NCI-H774 (cell line): ENCODE measurements at places on chromosomes 4 and X.

GRCh38 chr4:4329496-4329895 is 39.4 kb downstream of the ZBTB49 start:
- DNase-seq: no peak

- DNase-seq: no peak
Measured at GRCh38 chrX:107360788-107361360, 88.6 kb upstream of the FRMPD3 start.

- peak; percentile 23 for DNase-seq
Measured at GRCh38 chr4:53781629-53782457, 190.6 kb upstream of the LNX1 start.

DNA sequence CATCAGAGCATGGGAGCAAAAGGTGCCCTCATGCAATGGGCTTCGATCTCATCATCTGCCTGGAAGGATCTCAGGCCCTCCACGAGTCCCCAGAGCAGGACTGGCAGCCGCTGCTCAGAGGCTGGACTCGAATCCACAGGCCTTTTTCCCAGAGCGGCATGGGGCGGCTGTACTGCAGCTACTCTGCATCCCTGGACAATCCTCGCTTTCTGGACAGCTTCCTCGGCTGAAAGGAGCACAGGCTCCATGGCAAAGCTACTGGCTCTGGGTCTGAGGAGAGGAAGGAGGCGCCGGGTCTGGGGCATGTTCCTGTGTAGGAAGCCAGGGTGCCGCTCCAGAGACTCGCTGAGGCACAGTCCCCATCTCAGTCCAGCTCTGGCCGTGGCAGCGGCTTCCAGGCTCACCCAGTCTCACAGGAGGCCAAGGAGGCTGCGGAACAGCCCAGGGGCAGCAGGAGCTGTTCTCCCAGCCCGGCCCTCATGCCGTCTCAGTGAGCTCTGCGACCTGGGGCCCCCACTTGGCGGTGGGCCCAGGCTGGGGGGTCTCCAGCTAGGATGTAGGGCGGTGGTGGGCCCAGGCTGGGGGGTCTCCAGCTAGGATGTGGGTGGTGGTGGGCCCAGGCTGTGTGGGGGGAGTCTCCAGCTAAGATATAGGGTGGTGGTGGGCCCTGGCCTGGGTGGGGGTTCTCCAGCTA is 2.7 kb upstream of the SPON2 start:
- DNase-seq: no peak

DNA sequence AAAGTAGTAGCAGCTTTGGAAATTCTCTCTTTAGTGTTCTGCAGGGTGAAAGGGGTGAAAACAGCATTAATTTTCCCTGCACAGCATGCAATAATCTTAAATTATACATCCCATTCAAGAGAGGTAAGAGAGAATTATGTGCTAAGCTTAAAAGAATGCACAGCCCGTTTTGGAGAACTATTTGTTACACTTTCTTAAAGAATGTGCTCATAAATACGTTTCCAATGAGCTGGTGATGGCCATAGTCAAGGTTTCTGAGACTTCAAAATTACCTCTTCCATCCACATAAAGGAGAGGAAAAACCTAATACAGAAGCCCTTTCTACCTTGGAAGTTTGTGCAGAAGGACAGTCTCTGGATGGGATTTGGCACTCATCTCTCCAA is 766.7 kb upstream of the TENM3 start:
- DNase-seq: no peak

GRCh38 chr4:75673027-75673958 is at the start of gene G3BP2:
Gene G3BP2 (minus strand): TSS chr4:75673411. CDS start chr4:75662025, 11,386 bp downstream.
- DNase-seq: peak; percentile 98

GRCh38 chr4:168870004-168870403 is 140.1 kb downstream of the CBR4 start:
- DNase-seq: no peak

DNA sequence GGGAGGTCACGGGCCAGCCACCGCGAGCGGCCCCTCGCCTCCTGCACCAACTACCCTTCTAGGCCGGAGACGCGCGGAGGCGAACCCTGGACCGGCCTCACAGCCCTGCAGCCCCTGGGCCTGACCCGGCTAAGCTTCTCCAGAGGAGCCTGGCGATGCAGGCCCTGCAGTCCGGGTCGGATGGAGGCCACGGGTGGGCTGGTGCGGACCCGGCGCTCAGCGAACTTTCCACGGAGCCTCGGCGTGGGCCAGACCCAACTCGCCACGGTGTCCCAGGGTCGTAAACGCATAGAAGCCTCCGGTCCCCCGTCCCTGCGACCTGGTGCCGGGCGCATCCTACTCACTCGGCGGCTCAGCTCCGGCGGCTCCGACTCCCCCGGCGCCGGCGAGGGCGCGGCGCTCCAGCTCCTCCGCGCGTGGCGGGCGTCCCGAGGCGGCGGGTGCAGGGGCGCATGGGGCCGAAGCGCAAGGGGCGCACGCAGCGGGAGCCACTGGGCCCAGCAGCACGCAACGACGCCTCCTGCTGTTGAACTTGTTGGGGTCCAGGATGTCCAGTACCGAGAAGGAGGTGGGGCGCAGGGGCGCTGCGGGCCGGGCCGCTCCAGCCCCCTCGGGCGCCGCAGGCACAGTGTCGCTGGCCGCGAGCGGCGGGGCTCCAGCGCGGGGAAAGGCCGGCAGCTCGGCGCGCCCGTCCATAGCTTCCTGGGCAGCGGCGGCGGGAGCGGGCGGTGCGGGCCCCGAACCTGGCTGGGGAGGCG is 427 bp downstream of the NKX1-1 start:
- no peak for DNase-seq

DNA sequence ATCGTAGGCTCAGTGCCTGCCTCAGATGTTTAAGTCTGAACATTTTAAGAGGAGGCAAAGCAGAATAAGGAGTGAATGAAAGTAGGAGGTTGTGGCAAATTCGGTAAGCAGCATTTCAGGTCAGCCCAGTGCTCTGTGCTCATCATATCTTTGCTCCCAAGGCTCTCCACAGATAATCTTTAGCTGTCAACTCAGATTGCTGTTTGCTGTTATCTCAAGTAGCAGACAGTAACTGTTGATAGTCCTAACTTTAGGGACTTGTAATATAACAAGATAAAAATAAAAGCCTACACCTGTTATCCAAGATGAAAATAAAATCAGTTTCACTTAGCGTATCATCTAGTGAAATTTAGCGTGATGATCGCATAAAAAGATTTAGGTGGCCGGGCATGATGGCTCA is 18.6 kb upstream of the CLTRN start:
- no peak for DNase-seq

GRCh38 chr4:105894660-105895582 is at the start of gene NPNT:
Gene NPNT (plus strand): TSS chr4:105895471. CDS start chr4:105895653, 182 bp downstream.
- DNase-seq: peak; percentile 52

GRCh38 chrX:131907488-131908314 is 115.4 kb upstream of the STK26 start:
- peak; percentile 70 for DNase-seq

DNA sequence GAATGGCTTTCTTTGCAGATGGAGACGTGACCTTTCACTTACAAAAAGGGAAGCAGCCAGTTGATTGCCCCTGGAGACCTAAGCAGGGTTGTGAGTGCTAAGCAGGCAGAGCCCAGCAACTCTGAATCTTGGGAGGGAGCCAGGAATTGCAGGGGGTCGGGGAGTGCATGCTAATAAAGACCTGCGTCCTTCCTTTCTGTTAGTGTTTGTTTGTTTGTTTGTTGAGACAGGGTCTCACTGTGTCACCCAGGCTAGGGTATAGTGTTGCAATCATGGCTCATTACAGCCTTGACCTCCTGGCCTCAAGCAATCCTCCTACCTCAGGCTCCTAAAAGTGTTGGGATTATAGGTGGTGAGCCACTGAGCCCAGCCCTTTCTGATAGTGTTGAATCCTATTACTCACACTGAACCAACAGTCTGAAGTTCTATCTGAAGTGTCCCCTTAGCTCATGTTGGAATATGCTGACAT is 137.4 kb downstream of the CEP135 start:
- no peak for DNase-seq

- DNase-seq: no peak
Measured at GRCh38 chrX:51837921-51838320, 55.5 kb upstream of the MAGED1 start.

- DNase-seq: no peak
Measured at GRCh38 chrX:72621625-72622485, 49.2 kb upstream of the HDAC8 start.

DNA sequence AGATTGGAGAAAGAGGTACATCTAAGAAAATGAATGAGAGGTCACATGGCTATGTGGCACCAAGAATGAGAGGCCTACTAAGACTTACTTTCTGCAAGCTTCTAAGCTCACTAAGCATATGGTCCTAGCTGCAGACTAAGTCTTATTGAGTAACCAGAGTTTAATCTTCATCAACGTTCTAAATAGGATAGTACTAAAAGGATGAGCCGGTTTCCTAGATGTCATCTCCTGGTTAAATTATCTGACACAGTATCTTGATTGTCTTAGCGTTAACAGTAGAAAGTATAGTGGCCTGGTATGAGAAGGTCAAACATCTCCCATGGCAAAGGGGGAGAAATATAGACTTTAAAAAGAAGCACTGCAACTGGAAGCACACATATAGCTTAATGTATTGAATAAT is 448.1 kb downstream of the PDGFC start:
- DNase-seq: no peak

GRCh38 chr4:184792950-184793555 is 32.7 kb downstream of the ACSL1 start:
- no peak for DNase-seq

- no peak for DNase-seq
Measured at GRCh38 chrX:74231625-74232024, 72.4 kb upstream of the ZCCHC13 start.

- DNase-seq: no peak
Measured at GRCh38 chrX:88284844-88285243, 462.2 kb upstream of the CPXCR1 start.

GRCh38 chrX:16138108-16138427 is 14.7 kb downstream of the GRPR start:
- DNase-seq: no peak

GRCh38 chr4:142316025-142316424 is 530.1 kb downstream of the INPP4B start:
- no peak for DNase-seq

DNA sequence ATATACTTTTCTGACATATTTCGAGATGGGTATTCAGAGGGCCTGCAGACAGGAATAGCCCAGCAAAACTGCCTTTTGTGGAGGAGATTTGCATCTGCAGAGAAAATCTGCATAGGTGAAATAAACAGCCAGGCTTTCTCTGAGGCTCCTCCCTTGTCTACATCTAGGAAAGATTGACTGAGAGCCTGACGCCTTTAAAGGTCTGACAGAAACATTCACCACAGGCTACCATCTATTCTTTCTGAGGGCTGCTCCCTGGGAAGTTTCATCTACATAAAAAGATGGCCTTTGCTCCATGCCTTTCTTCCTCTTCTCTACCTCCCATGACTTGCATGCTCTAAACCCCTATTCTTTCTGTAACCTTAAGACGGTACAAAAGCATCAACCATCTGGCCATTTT is 55.0 kb upstream of the AP1S2 start:
- DNase-seq: no peak

DNA sequence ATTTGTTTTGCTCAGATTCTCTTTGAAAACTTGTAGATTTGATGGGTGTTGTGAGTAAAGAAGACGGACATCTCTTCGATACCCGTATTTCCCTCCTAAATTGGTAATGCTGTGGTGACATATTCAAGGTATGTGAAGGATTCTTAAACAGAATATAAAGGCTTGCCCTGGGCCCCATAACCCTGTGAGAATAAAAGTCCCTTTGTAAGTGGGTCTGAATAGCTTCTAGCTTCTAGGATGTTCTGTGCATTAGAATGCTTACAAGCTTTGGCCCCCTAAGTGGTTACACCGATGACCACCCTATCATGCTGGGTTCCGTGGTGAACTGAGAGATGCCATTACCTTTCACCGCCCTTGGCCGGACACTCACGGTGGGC is 574 bp upstream of the MOB1B start:
- DNase-seq: no peak

DNA sequence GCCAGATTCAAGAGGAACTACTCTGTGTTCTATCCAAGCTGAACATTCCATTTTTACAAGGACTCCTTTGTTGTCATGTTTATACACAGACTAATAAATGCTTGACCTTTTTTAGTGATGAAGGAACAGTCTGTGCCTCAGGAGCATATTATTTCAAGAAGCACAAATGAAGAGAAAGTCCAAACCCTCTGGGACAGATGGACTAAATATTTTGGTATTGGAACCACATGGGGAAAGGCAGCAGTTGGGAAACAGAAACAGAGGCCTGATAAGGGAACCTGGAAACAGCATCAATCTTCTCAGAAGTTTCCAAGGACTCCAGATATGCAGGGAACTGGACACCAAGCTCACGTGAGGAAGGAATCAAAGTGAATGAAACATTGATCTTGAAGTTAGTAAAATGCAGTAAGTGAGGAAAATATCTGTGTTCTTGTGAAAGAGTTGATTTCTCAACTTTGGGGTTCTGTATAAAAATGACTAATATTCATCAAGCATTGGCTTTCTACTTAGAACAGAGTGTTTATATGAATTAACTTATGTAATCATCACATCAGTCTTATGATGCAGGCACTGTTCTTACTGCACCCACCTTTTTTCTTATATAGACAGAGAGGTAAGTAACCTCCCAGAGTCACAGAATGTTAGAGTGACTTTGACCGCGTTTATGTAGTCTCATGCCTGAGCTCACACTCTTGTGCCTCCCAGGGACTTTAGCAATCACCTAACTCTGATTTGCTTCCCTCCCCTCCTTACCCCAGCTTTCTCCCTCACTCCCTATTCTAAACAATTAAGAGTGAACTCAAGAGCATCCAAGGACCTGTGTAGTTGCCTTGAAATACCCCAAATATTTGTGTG is 148.9 kb upstream of the JADE1 start:
- no peak for DNase-seq

GRCh38 chr4:73272816-73273215 is 14.2 kb upstream of the ANKRD17 start:
- DNase-seq: no peak

- DNase-seq: no peak
Measured at GRCh38 chr4:42716996-42717395, 60.1 kb upstream of the ATP8A1 start.
